ENCODE measurements at places on chromosomes 7 and 10.

DNA sequence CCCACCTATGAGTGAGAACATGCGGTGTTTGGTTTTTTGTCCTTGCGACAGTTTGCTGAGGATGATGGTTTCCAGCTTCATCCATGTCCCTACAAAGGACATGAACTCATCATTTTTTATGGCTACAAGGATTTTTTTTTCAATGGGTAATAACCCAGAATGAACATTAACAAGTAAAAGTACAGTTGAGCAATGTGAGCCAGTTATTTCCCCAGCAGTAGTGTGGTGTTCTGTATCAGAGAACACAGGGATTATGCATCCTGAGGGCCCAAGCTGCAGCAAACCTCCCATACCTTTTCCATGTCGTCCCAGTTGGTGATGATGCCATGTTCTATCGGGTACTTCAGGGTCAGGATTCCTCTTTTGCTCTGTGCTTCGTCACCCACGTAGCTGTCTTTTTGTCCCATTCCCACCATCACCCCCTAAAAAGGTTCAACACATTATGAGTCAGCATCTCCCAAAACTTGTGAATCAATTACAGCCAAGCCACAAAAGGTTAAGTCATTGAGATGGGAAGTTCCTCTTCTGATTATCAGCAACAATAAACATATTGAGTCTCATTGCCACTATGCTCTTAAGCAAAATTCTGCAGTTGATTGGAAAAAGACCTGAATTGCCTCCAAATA is 5.5 kb downstream of the ACTA2 start:
- DNase-seq: no peak

- no peak for DNase-seq
Measured at GRCh38 chr10:72794260-72794659, 99.3 kb upstream of the OIT3 start.

DNA sequence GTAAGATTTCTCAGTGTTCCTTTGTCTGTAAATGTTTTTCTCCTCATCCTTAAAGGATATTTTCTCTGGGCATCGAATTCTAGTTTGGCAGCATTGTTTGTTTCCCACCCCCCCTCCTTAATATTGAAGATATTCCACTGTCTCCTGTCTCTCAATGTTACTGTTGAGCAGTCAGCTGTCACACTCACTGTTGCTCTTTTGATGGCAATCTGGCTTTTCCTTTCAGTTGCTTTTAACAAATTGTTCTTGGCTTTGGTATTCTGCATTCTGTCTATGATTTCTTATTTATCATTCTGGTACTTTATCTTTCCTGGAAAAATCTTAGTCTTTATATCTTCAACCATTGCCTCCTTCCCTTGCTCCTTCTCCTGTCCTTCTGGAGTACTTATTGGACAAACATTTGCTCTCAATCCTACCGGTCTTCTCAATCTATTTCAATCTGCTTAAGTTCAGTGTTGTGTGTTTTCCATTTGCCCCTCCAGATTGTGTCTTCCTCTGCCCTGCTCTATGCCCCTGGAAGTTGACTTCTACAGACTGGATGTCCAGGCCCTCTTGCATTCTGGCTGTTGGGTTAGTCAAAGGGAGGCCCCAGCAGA is 9.3 kb upstream of the GTPBP4 start:
- DNase-seq: no peak

- DNase-seq: no peak
Measured at GRCh38 chr10:29191674-29192073, 97.2 kb upstream of the LYZL1 start.

DNA sequence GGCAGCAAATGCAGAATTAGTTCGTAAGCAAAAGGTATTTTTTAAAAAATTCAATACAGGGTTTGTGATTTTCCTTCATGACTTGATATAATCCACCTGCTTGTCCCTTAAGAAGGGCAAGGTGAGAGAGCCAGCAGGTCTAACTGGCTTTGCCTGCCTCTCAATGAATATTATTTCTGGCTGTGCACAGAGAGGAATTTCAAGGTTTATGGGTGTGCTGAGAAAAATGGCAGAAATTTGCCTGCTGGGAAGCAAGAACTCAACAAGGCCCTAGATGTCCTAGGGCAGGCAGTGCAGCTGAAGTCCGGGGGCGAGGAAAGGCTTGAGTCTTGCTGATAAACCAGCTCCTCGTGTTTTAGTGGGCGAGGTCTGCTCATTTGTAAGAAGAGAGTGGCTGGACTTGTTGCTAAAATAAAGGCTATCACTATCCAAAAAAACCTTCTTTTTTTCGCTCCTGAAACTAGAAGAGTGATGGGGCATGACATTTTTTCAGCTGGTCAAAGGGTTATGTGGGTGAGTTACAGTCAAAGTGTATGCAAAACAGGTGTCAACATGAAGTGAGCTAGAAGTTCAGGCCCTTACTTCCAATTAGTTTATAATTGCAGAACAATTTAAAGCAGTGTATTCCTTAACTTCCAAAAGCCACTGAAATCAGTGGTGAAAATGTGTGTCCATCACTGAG is 385.8 kb upstream of the KLF6 start:
- no peak for DNase-seq

GRCh38 chr10:21969326-21970287 is 33.9 kb downstream of the DNAJC1 start:
- peak; percentile 7 for DNase-seq

GRCh38 chr10:3911713-3912442 is 126.9 kb upstream of the KLF6 start:
- no peak for DNase-seq

DNA sequence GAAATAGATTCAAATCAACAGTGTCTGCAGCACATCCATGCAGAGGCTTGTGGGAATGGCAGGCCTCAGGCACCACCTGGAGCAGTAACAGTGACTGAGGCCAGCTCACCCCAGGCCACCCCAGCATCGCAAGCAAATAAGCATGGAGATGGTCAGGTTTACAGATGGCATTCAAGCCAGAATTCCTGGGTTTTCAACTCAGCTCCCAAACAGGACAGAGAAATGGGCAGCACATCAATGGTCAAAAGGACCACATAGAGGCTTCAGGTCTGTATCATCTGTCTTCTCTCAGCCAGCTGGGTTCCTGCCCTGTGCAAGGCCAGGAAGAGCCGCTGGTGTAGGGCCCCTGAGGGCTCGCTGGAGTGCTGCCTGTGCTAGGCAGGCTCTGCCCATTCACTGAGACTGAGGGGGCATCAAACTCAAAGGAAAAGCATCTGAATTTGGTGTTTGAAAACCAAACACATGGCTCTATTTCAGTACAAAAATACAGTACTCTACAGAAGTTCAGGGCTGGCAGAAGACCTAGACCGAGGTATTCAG is 112.5 kb downstream of the KMT2E start:
- no peak for DNase-seq

DNA sequence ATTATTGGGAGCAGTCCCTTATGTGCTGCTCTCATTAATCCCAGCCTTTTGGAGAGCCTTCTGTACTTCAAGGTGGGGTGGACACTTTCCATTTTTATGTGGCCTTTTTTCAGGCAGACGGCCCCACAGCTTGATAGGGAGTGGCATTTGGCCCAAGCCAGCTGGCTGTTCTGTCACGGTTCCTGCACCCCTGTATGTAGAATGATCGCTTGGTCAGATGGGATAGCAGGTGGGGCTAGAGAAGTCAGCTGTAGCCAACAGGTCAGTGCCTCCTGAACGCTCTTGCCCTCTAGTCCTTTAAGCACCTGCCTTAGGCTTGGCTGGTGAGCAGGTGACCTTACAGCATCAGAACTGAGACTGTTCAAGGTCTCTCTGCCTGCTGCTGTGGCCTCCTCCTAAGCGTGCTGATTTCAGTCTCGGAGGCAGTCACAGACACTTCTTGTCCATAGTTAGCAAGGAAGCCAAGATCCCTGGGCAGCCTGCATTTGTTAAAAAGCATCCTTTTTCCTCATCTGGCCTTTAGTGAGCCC is 95.3 kb downstream of the LRRC4 start:
- DNase-seq: no peak

DNA sequence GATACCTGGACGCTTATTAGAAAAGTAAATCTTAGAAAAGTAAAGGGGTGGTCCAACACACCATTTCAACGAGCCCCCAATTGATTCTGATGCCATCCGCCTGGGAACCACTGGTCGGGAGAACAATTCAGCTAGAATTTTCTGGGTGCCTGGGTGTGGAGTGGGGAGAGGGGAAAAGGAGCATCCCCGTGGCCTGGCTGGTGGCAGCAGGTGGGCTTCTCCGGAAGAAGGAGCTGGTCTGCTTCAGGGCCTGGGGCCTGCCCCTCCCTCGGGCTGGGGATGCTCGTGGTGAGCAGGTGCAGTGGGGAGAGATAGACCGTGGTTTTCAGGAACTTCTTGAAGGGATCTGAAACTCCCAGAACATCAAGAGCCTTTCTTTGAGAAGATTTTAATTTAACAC is 39.9 kb upstream of the DUSP5 start:
- no peak for DNase-seq

GRCh38 chr10:11058965-11059364 is 41.3 kb downstream of the CELF2 start:
- DNase-seq: no peak

DNA sequence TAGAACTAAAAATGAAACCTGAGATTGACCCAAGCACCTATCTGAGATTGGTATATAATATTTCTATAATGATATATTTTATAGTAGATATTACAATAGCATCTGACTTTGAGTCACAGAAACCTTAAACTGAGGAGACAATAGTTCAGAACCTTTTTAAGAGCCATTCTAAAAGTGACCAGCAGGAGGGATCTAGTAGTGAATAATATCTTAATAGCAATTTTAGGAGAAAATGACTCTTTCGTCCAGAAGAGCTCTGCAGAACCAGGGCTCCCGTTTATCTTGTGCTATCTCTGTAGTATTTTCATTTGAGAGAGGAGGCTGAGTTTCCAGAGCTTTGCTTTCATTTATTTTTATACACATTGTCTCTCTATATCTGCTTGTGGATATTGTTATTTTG is 68.1 kb downstream of the PODXL start:
- no peak for DNase-seq

GRCh38 chr7:32347244-32347828 is 142.8 kb downstream of the LSM5 start:
- DNase-seq: peak; percentile 32

GRCh38 chr7:4549681-4550080 is 132.4 kb upstream of the FOXK1 start:
- no peak for DNase-seq

DNA sequence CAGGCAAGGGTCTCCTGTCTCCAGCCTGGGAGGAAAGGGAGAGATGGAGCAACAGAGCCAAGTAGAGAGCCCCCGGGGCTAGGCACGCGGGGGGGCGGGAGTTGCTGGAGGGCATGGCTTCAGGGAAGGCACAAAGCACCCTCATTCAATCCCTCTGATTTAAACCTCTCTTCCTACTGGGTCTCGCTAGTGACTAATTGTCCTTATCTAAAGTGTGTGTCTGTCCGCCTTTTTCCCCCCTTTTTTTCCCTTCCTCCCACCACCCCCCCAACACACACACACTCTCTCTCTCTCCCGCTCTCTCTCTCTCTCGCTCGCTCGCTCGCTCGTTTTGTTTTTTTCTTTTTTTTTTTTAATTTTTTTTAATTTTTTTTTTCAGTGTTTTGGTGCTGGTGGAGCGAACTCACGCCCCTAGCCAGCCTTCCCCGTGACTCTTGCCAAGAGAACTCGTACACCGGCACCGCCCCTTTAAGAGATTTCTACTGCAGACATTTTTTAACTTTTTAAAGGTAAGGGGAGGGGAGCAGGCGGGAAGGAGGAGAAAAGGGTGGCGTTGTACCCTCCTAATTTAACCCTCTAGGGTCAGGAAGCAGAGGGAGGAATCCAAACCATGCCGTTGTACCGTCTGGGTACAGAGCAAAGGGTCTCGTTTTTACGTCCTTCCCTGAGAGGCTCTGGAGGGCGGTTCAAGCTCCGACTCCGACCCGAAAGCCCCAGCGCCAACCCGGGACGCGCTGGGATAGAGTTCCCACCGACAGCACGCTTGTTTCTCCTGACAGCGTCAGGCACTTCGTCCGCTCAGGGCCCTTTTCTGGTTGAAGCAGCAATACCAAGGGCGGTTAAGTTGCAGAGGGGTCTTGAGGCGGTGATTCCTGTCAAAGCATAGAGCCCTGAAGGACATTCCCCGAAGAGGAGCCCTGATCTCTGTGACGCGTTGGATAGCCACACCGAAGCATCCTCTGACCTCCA is at the start of gene HPSE2:
HPSE2 (minus strand) TSS at position 195 of the 969 bp plus-strand sequence.
- no peak for DNase-seq

GRCh38 chr7:153422291-153423209 is 629.6 kb upstream of the DPP6 start:
- DNase-seq: no peak

All from activated CD4-positive, alpha-beta T cell treated with anti-CD3 and anti-CD28 coated beads, Interleukin-10, Interleukin-2, amounts not matched to agents 100 ng/mL and 50 ng/mL, durations not matched to agents 16 hours and 8 hours (primary cell).